ENCODE measurements at places on chromosomes 7 and 10.

DNA sequence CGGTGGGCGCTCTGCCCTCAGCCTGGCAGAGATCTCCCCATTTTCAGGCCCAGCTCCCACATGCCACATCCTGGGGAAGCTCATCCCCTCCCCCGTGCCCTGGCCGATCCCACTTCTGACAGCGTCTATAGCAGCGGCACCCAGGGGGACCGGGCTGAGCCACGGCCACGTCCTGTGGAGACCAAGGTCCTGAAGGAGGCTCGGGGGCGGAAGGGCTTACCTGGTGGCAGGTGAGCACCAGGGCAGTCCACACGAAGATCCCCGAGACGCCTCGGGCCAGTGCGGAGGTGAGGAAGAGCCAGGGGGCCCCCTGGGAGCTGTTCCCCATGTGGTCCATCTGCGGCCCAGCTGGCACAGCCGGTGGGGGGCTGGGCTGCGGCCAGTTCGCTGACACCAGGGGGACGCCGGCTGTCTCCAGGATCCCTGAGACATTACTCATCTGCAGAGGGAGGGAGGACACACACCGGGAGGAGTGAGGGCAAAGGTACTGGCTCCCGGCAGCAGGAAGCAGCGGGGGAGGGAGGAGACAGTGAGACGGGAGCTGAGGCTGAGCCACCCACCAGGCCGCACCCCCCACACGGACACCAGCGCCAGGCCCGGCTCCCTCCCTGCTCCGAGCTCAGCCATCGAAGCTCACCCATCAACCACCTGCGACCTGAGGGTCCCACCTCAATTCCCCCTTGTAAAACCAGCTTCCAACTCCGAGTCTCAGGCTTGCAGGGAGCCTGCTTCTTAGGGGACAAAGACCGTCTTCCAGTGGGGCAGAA is 776 bp downstream of the TMEM184A start:
- DNase-seq: peak; percentile 83

DNA sequence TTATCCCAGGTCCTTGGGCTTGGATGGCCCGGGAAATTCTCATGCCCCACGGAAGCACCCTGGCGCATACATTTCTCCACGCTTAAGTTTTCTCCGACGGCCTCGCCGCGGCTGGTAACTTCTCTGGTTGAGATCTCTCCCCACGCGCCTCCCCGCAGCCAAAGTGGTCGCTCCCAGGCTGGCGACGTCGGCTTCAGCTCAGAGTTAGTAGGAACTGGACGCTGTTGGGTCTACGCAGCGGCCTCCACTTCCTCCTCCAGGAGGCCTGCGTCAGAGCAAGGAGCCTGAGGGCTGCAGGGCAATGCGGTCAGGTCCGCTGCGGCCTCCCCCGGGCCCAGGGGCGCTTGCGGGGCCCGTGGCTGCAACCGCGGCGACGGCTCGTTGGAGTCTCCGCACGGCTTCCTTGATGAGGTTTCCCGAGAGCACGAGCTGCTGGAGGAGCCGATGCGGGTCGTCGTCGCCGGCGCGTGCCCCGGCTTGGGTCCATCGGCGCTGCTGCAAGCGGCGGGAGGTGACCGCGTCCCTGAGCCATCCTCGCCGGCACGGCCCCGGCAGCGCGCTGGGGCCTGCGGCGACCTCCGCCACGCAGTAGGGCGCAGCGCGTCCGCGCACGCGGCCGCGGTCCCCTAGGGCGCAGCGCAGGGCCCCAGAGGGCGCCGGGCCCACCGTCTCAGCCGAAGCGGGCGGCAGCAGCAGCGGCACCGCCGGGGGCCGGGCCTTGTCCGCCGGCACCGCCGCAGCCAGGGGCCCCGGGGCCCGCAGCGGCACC is 744 bp downstream of the FRAT2 start:
- DNase-seq: peak; percentile 54

DNA sequence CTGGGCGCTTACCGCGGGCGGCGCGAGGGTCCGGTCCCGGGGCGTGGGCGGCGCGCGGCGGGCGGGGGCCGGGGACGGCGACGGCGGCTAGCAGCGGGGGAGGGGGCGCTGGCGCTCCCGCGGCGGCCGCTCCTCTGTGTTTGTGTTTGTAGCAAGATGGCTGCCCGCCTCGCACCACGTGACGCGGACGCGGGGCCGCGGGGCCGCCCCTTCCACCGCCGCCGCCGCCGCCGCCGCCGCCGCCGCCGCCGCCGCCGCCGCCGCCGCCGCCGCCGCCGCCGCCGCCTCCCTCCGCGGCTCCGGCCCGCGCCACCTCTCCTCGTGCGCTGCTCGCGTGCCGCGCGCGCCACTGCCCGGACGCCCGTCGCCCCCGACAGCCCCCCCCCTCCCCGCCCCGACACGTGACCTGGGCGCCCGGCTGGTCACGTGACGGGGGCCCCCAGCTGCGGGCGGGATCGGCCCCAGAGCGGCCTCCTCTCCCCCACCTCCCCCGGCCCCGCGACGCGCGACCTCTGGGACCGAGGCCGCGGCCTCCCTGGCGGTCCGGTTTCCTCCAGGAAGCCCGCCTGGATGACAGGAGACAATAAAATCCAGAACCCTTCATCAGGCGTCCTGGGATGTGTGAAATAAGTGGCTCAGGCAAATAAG is at the start of gene GIGYF1:
GIGYF1 (minus strand) TSS at position 153 of the 648 bp plus-strand sequence. CDS start 6,012 bp downstream, outside the sequence.
- DNase-seq: peak; percentile 68

- DNase-seq: no peak
Observed at GRCh38 chr7:18503126-18503866, 7.7 kb downstream of the HDAC9 start.

DNA sequence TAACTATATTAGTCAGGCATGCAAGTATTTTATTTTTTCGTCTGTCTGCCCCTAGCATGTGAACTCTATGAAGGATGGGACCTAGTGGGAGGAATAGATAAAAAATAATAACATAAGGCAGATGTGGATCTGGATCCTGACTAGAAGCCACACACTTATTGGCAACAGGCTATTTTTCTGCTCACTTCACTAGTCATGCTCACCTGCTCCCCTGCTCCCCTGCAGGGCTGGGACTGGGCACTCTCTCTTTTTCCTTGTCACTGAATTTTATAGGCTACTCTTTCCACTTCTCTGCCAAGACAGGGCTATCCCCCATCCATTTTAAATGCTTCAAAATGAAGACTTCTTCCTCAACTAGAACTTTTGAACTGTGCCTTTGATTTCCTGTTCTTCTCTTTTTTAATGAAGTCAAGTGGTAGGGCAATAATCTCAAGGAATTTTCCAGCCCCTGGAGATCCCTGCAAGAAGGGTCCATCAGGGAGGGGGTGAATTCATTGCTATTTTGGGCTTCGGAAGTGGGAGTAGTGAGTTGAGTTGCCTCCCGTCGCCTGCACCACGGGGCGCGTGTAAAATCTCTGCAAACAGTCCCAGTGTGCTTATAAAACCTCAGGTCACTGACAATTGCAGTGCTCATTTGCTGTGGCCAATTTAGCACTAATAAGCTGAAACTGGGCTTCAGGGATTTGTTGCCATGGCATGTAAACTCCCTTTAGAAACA is 156.7 kb upstream of the NPVF start:
- no peak for DNase-seq

- no peak for DNase-seq
Observed at GRCh38 chr10:84534168-84534567, 205.8 kb downstream of the CCSER2 start.

- DNase-seq: no peak
Observed at GRCh38 chr10:110527731-110528171, 30.0 kb downstream of the DUSP5 start.

DNA sequence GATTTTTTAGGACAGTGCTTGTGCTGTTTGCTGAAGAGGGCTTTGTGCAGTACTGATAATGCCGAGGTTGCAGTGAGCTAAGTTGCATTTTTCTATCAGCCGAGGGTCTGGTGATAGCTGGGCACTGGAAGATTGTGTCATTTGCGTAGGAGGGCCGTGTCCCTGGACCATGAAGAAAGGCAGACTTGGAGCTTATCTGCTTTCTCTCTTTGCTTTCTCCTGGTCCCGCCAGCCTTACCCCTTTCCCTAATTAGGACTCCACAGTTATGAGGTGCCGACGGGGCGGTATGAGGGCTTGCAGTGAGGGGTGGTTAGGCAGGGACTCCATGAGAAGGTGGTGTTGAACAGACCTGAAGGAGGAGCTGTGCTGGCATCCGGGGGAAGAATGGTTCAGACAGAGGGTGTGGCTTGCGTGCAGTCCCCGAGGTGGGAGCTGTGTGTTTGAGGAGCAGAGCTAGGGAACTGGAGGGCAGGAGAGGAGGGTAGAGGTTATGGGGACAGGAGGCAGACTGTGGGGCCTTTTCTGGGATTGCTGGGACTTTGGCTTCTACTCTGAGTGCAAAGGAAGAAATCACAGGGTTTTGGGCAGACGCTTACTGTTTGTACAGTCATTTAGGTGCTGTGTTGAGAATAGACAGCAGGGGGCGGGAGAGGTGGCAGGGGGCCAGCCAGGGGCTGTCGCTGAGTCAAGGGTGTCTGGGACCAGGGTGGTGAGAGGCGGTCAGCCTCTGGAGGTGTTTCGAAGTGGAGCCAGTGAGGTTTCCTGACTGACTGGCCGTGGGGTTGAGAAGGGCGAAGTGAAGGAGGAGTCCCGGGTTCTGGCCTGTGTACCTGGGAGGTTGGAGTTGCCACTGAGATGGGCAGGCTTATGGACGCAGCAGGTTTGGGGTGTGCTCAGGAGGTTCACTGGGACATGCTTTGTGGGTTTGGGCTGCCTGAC is 43.4 kb downstream of the PRF1 start:
- peak; percentile 53 for DNase-seq

DNA sequence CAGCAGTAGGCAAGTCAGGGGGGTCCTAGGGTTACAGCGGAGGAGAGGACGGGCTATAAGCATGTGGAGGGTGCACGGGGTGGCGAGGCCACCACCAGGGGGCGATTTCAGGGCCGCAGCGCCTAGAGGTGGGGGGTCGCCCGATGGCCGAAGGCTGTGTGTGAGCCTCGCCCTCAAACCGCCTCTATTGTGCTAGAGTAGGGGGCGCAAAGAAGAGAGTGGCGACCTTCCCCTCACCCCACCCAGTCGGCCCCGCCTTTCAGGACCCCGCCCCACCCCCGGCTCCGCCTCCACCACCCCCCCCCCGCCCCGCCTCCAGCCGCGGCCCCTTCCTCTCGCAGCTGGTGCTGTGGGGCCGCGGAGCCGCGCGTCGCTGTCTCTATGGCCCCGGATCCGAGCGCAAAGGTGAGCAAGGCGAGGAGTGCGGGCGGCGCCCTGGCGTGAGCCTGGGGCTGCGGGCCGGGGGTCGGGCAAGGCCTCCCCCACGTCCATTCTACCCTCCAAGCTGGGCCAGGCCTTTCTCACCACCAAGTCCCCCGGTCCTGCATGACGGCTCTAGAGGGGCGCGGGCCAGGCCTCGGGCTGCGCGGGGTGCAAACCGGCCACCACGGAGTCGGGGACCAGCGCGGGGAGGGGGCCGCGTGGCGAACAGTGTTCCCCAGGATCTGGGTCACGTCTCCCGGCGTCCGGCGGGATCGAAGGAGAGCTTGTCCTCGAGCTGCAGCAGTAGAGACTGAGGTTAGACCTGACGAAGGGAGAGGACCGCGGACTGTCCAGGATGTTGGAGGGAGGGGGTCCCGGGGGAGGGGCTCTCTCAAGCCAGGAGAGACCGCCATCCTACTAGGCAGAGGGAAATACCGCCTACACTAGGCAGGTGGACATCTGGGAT is at the start of gene SEMA4G:
SEMA4G (plus strand) TSS at position 318 of the 889 bp plus-strand sequence. CDS start 3,409 bp downstream, outside the sequence.
- peak; percentile 16 for DNase-seq

DNA sequence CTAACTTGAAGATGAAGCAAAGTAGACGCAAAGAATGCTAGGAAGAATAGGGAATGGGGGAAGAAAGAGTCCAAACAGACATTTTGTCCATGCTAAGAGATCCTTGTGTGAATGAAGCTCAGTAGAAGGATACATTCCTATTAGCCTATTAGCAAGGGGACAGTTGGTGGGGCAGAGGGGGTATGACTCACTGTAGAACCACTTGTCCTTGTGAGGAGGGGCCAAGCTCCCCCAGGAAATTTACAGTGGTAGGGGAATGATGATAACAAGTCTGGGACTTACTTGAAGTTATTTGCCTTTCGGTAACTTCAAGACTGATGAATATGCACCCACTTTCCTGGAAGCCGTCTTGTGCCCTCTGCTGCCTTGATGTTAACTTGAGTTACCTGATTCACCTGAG is 17.2 kb upstream of the SYPL1 start:
- no peak for DNase-seq

DNA sequence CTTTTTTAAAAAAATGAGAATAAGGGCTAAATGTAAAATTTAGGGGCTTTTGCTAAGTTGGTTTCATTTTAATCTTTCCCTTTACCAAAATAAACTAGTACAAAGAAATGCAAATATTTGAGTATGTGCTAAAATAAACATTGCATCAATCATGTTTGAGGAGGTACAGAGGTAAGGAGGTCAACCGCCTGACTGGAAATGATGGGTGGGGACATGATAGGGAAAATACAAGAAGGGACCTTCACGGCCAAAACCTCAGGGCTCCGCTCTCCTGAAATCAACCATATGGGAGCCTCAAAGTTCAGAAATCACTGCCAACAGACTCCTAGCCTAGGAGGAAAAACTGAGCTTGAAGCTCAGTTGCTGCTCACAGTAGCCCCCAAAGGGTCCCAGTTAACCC is 207.6 kb downstream of the AHR start:
- DNase-seq: no peak

DNA sequence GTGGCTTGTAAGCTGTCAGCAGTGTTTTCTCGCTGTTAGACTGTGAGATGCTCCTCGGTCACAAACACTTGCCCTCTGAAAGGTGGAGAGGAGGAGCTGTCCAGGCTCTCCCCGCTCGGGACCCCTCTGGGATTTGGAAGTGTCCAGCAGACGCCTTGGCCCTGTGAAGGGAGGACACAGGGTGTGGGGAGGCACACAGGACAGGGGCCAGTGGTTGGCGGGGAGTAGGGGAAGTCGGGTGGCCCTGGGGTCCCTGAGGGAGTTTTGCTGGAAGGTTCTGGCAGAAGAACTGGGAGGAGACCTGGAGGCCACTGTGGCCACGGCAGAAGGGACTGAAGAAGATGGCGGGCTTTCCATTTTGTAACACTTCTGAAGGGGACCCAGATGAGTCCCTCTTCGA is 47.2 kb upstream of the DPYSL4 start:
- no peak for DNase-seq

GRCh38 chr7:136018104-136018503 is 40.9 kb upstream of the MTPN start:
- DNase-seq: peak; percentile 63

DNA sequence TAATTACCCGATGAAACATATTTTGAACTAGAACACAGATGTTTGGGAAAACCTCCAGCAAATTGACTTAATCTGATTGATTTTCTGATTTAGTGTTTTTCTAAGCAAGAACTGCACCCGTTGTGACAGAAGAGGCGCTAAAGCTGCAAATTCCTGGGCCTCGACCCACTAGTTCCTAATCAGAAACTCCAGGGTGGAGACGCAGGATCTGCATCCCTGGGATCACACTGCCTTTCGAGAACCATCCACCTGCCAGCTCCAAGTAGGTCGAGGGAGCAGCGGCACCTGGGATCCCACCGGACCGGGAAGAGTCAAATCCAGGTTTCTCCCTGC is 136.8 kb upstream of the CDCA7L start:
- no peak for DNase-seq

Data from epithelial cell of esophagus (primary cell).